ENCODE measurements at places on chromosomes 1 and 21.

GRCh38 chr1:174153085-174153824 is 6.1 kb upstream of the RABGAP1L start:
- DNase-seq, result no peak

DNA sequence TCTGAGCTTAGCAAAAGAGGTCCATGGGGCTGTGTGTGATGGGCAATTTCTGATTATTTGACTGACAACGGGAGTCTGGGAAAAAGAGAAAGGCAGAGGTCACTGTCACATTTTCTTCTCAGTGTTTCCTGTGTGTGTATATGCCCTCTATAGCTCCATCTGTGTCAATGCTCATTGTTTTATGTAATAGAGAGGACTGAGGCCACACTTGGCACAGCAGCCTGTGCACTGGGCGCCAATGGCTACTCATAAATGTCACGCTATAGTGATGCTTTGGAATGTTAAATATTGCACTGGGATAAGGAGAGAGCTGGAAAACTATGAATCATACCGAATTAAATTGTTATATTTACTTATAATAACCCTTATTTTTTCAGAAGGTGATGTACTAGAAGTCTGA is 365.4 kb downstream of the NEGR1 start:
- DNase-seq, result no peak

DNA sequence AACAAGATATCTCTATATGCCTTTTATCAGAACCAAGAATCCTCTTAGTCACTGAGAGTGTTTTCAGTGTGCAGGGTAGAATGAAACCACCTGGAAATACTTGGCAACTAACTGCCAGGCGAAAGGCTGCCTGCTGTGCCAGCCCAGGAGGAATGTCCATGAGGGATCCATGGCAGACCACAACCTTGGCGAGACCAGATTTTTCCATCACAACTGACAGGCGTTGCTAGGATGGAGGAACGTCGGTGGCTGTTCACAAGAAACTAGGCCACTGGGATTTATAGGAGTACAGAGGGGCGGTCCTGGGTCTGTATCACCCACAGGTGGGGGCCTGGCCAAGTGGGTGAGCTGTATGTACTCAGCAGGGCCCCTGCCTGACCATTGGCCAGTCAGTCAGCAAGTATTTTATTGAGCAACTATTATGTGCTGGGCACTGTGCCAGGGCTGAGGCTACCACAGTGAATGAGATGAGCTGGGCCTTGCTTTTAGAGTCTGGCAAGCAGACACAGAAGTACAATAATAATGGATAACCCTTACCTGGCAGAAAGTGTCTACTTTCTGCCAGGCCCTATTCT is 199.4 kb downstream of the FOXD2 start:
- DNase-seq, result no peak

DNA sequence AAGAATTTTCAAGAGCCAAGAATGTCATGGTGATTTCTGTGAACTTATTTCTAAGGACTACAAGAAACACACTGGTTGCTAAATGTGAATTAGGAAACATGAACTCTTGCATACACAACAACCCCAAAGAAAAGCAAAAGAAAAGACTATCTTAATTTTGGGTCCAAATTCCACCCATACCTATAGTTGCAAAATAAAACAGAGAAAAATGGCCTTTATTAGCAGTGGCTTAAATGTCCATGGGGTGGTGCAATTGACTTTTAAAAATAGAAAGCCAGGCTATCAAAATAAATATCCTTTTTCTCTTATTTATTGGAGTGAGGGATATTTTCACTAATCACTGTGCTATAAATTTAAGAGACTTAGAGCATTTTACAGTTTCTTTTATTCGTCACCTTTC is 80.9 kb upstream of the DPYD start:
- DNase-seq, result no peak

DNA sequence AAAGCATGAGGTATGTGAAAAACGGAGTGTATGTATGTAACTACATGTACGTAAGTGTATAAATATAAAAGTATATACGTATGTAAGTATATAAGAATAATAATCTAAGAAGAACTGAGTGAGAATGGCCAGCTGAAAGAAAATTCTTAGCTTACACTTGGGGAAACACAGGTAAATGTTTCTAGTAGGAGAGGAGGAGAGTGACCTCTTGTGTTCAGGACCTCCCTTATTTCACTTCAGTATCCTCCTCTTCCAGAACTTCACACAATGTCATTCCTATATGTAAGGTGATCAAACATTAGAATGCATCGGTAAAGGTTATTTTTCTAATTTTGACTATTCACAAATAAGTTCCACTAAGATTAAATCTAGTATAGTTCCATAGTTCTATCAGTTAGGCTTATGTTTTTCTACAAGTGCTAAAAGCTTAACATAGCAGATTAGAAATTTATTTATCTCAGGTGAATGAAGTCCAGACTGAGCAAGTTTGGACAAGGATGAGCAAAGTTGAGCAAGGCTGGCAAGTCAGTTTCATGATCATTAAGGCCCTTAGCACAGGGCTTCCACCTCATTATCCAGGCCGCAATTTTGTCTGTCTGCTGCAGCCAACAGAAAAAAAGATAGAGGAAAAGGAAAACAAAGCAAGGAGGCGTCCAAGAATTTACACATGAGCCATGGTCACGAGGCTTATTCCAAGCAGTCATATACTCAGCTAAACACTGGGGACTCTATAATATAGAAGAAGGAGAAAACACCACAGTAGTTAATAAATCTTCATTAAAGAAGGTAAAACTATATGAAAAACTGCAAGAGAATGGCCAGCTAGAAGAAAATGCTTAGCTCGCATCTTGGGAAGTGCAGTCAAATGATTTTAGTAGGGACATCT is 7.1 kb upstream of the MROH9 start:
- DNase-seq, result no peak

GRCh38 chr1:151975311-151976014 is 18.2 kb downstream of the S100A10 start:
- no peak for DNase-seq

GRCh38 chr1:201457508-201457960 is 11.5 kb downstream of the PHLDA3 start:
- DNase-seq, result no peak

- peak; percentile 22 for DNase-seq
Observed at GRCh38 chr1:32372149-32372756, 9.9 kb downstream of the TSSK3 start.

DNA sequence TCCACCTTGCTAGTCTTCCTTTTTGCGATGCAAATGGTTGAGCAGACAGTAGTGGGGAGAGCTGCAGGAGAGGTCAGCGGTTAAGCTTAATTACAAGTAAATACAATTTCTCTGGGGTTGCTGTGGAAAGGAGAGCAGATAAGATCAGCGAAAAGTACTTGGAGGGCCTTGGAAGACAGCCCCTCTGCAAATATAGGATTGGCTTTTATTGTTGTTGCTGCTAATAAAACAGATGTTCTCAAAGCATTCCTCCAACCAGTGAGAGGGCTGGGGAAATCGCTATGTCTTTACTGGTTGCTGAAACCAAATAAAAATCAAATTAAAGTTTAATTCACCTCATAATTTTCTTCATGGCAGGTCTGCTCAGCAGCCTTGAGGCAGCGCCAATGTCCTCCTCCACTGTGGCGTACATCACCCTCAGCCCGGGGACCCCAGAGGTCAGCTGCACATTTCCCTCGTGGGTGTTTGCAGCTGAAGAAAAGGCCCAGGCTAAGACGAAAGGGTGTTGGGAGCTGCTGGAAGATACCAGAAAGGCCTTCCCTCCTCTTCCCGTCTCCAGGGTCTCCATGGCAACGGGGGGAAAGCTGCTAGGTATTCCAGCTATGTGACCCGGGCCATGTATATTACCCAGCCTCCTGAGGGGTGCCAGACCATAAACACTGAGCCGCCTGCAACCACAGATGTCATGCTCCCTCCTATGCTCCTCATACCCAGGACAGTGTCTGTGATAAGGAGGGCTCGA is 54.6 kb upstream of the POU2F1 start:
- DNase-seq, result no peak

GRCh38 chr1:100528871-100529270 is 9.1 kb upstream of the GPR88 start:
- no peak for DNase-seq

GRCh38 chr1:157838966-157839365 is 2.6 kb downstream of the CD5L start:
- DNase-seq, result no peak

DNA sequence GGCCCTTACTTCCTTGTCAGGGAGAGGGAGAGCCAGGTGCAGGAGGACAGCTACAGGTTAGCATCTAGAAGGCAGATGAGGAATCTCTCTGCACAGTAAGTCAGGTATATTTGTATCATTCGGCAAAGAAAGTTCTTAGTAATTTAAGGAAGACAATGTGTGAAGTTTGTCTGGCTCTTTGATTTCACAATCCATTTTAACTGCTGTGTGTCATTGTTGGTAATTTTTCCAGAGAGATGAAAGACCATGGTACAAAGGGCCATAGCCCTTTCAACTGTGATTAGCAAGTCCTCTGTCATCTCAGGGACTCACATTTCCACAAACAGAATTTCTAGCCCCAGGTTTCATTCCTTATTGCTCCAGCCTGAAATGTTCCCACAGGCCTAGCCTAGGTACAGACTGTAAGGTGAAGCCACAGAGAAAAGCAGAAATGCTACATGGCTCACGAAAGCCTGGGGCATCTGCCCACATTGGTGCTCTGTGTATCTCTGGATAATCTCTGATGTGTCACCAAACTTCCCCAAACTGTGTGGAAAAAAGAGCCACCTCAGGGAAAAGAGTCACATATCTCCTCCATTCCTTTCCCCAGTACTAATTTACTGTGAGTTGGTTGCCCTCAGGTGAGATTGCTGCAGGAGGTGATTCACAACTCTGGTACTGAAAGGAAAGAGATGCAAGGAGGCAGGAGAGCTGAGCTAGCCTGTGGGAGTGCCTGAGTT is 70.6 kb downstream of the SYT6 start:
- DNase-seq, result no peak

DNA sequence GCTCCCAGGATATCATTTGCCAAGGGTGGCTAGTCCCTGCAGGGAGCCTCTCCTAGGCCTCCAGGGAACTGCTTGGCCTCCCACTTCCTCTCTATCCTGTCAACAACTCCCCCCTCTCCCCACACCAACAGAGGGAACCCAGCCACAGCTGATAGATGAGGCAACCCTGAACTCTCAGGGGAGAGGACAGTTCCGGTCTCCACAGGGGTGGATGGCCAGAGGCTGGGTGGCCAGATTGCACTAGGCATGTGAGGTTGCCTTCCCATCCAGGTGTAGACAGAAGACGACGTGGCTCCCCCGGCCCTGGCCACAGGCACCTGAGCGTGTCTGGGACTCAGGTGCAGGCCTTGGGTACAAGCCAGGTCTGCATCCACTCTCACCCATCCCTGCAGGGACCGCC is 53.3 kb downstream of the TOR1AIP2 start:
- no peak for DNase-seq

- no peak for DNase-seq
Observed at GRCh38 chr1:158177700-158178450, 2.8 kb upstream of the CD1D start.

DNA sequence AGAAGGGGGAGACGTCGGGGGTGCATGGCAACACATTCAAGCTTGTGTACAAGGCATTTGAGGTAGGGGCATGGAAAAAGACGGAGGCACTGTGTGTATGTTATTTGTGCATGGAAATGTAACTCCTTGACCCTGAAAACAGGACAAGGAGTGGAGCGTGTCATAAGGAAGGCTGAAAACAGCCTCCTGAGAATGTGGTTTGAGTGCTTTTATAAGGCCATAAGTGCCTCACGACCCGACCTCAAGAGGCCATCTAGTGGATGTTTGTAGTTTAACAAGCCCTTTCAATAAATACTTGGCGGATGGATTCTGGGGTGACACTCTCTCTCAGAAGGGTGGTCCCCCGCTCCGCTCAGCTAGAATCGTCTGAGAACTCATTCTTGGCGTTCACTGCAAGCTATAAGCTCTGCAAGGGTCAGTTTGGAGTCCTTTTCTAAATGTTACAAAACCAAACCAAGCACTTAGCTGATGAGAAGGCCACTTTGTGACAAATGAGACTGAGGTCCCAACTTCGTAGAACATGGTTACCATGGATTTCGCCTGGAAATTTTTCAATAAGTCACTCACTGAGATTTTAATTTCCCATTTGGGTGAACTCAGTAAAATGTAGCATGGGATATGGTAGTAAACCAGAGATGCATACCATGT is 38.8 kb upstream of the CLCA4 start:
- DNase-seq, result no peak

DNA sequence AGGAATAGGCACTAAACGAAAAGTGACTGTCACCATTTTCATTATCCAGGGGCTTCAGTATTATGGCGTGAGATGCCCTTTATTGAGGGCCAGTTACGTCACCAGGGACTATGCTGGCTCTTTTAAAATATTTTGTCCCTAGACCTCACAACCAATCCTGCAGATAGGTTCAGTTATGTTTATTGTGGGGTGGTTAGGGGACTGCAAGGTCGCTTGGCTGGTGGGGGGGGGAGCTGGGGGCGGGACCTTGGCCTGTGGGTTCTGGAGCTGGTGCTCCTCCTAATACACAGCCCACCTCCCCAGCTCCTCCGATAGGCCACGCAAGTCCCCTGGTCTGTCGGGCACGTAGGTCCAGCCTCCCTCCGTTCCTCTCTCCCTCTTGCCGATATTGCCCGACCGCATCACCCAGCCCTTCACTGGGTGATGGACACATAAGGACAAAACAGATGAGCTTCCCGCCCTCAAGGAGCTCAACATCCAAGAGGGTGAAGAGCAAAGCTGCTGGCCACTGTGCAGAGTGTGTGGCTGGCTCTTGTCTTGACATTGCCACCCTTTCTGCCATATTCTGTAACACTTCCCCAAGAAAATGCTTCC is 271.8 kb downstream of the MATN1 start:
- DNase-seq, result no peak

- no peak for DNase-seq
Observed at GRCh38 chr1:97739596-97740103, 181.2 kb downstream of the DPYD start.

- no peak for DNase-seq
Observed at GRCh38 chr1:101587741-101588140, 350.9 kb downstream of the S1PR1 start.

GRCh38 chr1:184022668-184023067 is 14.9 kb downstream of the COLGALT2 start:
- no peak for DNase-seq

DNA sequence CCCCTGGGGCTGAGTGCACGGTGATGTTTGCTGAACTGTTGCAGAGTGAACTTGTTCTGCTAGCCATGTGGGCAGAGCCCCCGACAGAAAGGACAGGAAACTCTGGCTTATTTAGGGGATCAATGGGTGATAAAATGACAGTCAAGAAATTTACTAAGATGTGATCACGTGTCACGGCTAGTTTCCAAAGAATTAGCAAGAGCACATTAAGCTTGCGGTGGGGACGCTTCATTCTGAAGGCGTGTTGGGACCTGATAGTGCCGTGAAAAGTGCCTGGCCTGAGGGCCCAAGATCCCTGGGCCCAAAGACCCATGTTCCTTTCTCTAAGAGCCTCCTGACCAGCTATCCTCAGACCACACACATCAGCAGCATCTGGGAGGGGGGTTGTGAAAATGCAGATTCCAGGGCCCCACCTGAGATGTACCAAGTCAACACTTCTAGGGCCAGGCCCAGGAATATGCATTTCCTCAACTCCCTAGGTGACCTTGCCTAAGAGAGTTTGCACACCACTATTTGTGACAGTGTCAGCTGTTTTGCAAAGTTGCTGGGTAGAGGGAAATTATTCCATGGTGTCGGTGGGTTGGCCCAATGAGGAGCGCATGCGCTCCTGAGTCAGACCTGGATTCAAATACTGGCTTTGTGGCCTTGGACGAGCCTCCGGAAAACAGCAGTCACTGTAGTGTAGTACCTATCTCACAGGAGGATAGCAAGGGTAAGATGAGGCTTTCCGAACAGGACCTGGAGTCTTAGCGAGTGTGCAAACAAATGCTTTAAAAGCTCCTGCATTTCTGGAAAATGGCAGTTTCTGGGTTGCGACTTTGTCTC is 77.5 kb downstream of the SPSB1 start:
- DNase-seq, result no peak

All from stimulated activated CD8-positive, alpha-beta memory T cell treated with anti-CD3 and anti-CD28 coated beads, Interleukin-2, amount 100 ng/mL, for 1 hour (primary cell).